Chondrocyte (in vitro differentiated cells): ENCODE measurements at places on chromosomes 2 and 18. TPM values are rescaled to one million over a fixed set of nuclear protein-coding genes. Genes with fewer than 3 reads are reported as not detected.

DNA sequence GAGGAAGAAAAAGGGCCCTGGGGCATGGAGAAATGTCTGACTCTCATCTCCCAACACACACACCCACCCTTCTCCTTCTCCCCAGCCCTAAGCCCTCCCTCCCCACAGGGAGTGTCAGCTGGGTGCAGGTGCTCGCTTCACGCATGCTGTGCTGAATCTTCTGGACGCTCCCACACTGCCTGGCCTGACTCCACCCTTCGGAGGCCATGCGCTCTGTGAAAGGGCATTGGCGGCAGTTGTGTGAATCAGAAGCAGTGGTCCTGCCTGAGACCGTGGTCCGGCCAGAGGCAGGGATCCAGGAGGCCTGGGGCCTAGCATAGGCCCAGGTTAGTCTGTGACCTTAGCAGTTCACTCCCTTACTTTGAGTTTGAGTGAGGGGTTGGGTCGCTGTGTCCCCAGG lies 57.1 kb downstream of the LONRF2 start:
- peaks cover 6% of the 10 kb centered on the region for H3K4me1 ChIP-seq
- H3K36me3 ChIP-seq: no peaks in the 10 kb centered on the region
- no peak for DNase-seq

DNA sequence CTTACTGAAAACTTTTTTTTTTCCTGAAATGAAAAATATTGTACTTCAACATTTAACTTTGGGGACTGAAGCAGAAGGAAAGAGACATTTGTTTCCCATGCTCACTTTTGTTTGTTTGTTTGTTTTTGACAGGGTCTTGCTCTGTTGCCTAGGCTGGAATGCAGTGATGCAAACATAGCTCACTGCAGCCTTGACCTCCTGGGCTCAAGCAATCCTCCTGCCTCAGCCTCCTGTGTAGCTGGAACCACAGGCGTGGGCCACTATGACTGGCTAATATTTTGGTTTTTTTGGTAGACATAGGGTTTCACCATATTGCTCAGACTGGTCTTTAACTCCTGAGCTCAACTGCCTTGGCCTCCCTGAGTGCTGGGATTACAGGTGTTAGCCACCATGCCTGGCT lies 70.9 kb upstream of the SPTBN1 start:
- no peak overlapping the region for H3K27ac ChIP-seq
- H3K36me3 ChIP-seq: no peaks in the 10 kb centered on the region
- no peak for DNase-seq
- H3K4me1 ChIP-seq: peaks cover 12% of the 10 kb centered on the region
- H3K4me3 ChIP-seq: no peak overlapping the region

- peaks cover 20% of the 10 kb centered on the region for H3K27me3 ChIP-seq
- no peak overlapping the region for H3K4me3 ChIP-seq
- H3K4me1 ChIP-seq: no peaks in the 10 kb centered on the region
- DNase-seq: no peak
Measured at GRCh38 chr18:47618758-47619157, 311.7 kb downstream of the SMAD2 start.

DNA sequence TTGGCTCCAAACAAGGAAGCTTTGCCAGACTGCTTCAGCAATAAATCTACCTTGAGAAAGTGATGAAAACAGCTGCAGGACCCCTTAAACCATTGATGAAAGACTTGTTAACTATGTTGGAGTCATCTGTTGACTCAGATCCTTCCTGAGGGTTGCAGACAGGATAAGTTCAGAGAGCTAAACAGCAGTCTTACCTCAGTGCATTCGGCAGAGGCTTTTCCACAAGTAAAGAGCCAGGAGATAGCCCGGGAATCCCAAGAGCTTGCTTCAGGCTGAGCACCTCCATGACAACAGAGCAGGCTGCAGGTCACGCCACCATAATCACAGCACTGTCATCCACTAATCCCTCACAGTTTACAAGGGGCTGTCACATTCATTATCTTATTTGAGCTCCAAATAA lies 23.7 kb downstream of the KIAA2012 start:
- H3K36me3 ChIP-seq: no peaks in the 10 kb centered on the region
- DNase-seq: no peak
- no peak overlapping the region for H3K4me3 ChIP-seq
- H3K27me3 ChIP-seq: no peaks in the 10 kb centered on the region
- H3K27ac ChIP-seq: no peak overlapping the region

GRCh38 chr18:48949050-48949605 lies 1.6 kb downstream of the SMAD7 start:
- no peak for DNase-seq
- peaks cover 44% of the 10 kb centered on the region for H3K4me1 ChIP-seq
- H3K27me3 ChIP-seq: no peaks in the 10 kb centered on the region
- peak overlapping the region; percentile 88 for H3K4me3 ChIP-seq
- H3K27ac ChIP-seq: peak overlapping the region; percentile 95

- peaks cover 2% of the 10 kb centered on the region for H3K27me3 ChIP-seq
- no peak overlapping the region for H3K4me3 ChIP-seq
- H3K4me1 ChIP-seq: no peaks in the 10 kb centered on the region
- DNase-seq: no peak
- no peaks in the 10 kb centered on the region for H3K36me3 ChIP-seq
- H3K27ac ChIP-seq: no peak overlapping the region
Measured at GRCh38 chr18:75904416-75904815, 476.9 kb upstream of the SMIM21 start.

SCTR gene
- total RNA-seq: not detected in 3 replicates

CTAGE1 gene
- total RNA-seq: 0.12 to 0.13 TPM in 2 of 3 replicates, not detected in the other

IL1RL1 gene
- total RNA-seq: not detected in 3 replicates

L3MBTL4 gene
- total RNA-seq: 0.41 to 1.9 TPM (median 1.0 TPM) in 3 replicates
